ENCODE measurements at places on chromosomes 13 and 19. TPM values are rescaled to one million over a fixed set of nuclear protein-coding genes. Genes with fewer than 3 reads are reported as not detected.

DNA sequence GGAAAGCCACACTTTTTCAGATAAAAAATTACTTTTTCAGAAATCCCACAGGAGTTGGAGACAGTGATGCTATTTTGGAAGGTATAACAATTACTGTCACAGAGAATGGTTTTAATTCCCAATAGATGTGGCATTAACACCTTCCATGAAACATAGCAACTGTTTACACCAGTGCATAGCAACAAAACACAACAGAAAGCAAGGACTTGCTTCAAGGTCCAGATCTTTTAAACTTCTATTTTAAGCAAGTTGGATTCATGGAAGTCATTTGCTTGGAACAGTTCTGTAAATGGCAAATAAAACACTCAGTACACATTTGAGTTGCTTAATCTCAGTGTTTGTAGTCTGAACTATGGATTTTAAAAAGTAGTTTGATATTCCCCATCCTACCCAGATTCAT is 385.9 kb upstream of the SPRY2 start:
- H3K27me3 ChIP-seq = no peaks in the 10 kb centered on the region
- H3K4me3 ChIP-seq = no peak overlapping the region
- no peak overlapping the region for H3K27ac ChIP-seq
- no peaks in the 10 kb centered on the region for H3K36me3 ChIP-seq

The SHISA7 gene
- total RNA-seq = not detected

The DAND5 gene
- total RNA-seq = not detected

DNA sequence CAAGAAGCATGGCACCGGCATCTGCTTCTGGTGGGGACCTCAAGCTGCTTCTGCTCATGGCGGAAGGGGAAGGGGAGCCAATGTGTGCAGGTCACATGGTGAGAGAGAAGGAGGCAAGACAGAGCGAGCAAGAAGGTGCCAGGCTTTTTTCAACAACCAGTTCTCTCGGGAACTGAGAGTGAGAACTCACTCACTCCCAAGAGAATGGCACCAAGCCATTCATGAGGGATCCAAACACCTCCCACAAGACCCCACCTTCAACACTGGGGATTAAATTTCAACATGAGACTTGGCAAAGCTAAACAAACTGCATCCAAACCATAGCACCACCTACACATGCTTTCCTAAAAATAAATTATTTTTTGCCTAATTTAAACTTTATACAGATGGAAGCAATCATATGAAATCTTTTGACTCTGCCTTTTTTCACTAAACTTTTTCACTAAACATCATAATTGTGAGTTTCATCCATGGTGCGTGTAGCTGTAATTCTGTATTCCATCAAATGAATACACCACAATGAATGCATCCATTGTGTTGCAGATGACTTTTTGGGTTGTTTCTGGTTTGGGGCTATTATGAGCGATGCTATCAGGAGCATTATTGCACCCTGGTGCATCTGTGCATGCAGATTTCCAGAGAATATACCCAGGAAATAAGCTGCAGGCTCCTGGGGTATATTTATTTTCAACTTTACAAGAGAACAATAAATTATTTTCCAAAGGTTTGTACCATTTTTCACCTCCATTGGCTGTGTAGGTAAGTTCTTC is 14.6 kb upstream of the IPO5 start:
- peaks cover 18% of the 10 kb centered on the region for H3K27me3 ChIP-seq
- H3K4me3 ChIP-seq = no peak overlapping the region
- H3K27ac ChIP-seq = no peak overlapping the region
- DNase-seq = no peak

The TUBB4A gene
- total RNA-seq = 16.8 TPM

DNA sequence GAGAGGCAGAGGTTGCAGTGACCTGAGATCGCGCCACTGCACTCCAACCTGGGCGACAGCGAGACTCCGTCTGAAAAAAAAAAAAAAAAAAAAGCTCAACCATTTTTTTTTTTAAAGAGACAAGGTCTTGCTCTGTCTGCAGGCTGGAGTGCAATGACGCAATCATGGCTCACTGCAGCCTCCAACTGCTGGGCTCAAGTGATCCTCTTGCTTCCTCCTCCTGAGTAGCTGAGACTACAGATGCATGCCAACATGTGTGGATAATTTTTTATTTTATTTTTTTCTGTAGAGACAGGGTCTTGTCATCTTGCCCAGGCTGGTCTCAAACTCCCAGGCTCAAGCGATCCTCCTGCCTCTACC is 10.3 kb downstream of the EHD2 start:
- H3K36me3 ChIP-seq = no peaks in the 10 kb centered on the region
- H3K27me3 ChIP-seq = peaks cover 11% of the 10 kb centered on the region
- H3K4me3 ChIP-seq = no peak overlapping the region
- H3K4me1 ChIP-seq = no peaks in the 10 kb centered on the region
- no peak overlapping the region for H3K27ac ChIP-seq

The ATP4A gene
- not detected for total RNA-seq

DNA sequence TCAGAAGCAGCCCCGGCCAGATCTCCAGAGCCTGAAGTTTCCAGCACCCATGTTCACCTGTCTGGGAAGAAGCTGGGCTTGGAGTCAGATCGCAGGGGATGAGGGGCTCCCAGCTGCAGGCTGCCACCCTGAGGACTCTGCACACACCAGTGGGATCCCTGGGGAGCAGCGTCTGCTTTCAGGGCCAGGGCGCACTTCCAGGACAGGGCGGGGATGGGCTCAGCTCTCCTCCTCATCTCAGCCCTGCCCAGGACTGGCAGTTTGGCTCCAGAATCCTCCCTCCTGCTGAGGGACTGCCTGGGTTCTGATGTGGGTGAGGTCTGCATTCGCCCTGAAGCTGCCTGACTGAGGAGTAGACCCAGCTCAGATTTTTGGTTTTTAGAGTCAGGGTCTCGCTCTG is 3.5 kb downstream of the SLC7A9 start:
- DNase-seq = no peak
- H3K27ac ChIP-seq = no peak overlapping the region
- no peaks in the 10 kb centered on the region for H3K27me3 ChIP-seq

GRCh38 chr19:18833141-18833476 is 1.4 kb downstream of the UPF1 start:
- H3K27ac ChIP-seq = peak overlapping the region; percentile 77
- peaks cover 48% of the 10 kb centered on the region for H3K4me1 ChIP-seq
- peak overlapping the region; percentile 90 for H3K4me3 ChIP-seq

DNA sequence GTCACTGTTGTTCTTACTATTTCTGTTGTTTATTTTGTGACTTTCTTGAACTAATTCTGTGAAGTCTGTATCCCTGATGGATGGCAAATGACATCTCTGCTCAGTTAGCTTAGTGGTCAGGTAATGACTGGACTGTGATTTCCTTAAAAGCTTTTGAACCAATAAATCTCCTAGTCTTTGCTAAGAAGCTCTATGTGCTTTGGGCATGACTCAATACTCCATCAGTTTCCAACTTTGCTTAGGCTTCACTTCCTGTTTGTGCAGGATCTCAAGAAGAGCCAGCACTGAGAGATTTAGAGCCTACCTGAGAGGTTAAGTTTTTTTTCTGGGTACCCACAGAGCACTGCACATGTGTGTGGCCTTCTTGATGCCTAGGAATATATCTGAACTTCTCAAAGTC is 329.7 kb upstream of the HTR2A start:
- H3K4me1 ChIP-seq = no peaks in the 10 kb centered on the region
- no peaks in the 10 kb centered on the region for H3K27me3 ChIP-seq
- DNase-seq = no peak

- H3K4me1 ChIP-seq = peaks cover 25% of the 10 kb centered on the region
- peak; percentile 24 for DNase-seq
- H3K27ac ChIP-seq = no peak overlapping the region
- H3K4me3 ChIP-seq = peak overlapping the region; percentile 28
- peaks cover 18% of the 10 kb centered on the region for H3K27me3 ChIP-seq
Observed at GRCh38 chr19:38385804-38386257, 2.0 kb downstream of the GGN start.

GRCh38 chr19:50854636-50855410 is at the start of gene KLK3:
Gene KLK3, plus strand, starts transcription at chr19:50854915. Its CDS starts 41 bp downstream, at chr19:50854956.
- no peak within 1 kb of the TSS for H3K4me3 ChIP-seq
- H3K27me3 ChIP-seq = peaks cover 48% of the 10 kb centered on the region
- no peak within 1 kb of the TSS for H3K27ac ChIP-seq
- DNase-seq = no peak
- no peaks in the 10 kb centered on the region for H3K4me1 ChIP-seq

The PRODH2 gene
- not detected for total RNA-seq

- DNase-seq = peak; percentile 67
- H3K4me1 ChIP-seq = peaks cover 46% of the 10 kb centered on the region
- peaks cover 17% of the 10 kb centered on the region for H3K36me3 ChIP-seq
- no peaks in the 10 kb centered on the region for H3K27me3 ChIP-seq
Observed at GRCh38 chr19:1837625-1838105, 10.6 kb downstream of the REXO1 start.

- DNase-seq = peak; percentile 49
- H3K36me3 ChIP-seq = peaks cover 14% of the 10 kb centered on the region
- peaks cover 71% of the 10 kb centered on the region for H3K4me1 ChIP-seq
- no peaks in the 10 kb centered on the region for H3K27me3 ChIP-seq
Observed at GRCh38 chr19:1650650-1651567, 1.5 kb downstream of the TCF3 start.

GRCh38 chr13:21998279-21998990 is 327.6 kb downstream of the FGF9 start:
- H3K4me1 ChIP-seq = no peaks in the 10 kb centered on the region
- no peak for DNase-seq
- no peak overlapping the region for H3K4me3 ChIP-seq
- H3K27ac ChIP-seq = no peak overlapping the region

DNA sequence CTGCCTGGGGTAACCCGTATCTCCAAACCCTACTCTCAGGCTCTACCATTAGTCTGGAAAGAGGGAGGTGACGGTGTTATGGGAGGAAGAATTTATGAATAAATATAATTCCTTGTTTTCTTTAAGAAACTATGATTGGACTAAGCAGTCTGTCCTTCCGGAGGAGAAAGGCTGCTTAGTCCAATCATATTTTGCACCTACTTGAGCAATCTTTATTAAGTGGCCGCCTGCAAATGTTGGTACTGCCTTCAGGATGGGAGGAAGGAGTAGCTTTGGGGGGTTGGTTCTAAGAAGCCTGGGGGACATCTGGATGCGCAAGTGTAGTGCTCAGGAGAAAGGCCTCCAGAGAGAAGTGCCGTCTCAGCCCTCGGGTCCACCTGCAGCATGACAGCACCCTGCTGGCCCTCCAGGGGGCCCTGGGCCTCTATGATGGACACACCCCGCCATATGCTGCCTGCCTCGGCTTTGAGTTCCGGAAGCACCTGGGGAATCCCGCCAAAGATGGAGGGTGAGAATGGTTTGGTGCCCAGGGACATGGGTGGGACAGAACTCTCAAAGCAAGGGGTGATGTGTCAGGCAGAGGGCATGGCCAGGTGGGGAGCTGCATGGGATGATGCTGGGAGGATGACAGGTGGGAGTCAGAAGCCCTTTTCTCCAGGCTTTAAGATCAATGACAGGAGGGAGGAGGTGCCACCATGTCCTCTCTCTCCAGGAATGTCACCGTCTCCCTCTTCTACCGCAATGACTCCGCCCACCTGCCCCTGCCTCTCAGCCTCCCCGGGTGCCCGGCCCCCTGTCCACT is 4.1 kb downstream of the ACP4 start:
- no peaks in the 10 kb centered on the region for H3K27me3 ChIP-seq
- peaks cover 9% of the 10 kb centered on the region for H3K4me1 ChIP-seq
- no peak for DNase-seq
- peak overlapping the region; percentile 24 for H3K27ac ChIP-seq
- peaks cover 22% of the 10 kb centered on the region for H3K36me3 ChIP-seq

- H3K4me3 ChIP-seq = no peak overlapping the region
- no peak for DNase-seq
- no peaks in the 10 kb centered on the region for H3K27me3 ChIP-seq
Observed at GRCh38 chr13:18948664-18949488, 232.7 kb downstream of the TUBA3C start.

GRCh38 chr19:44723952-44724319 is 24.6 kb upstream of the BCL3 start:
- DNase-seq = peak; percentile 76
- H3K27ac ChIP-seq = no peak overlapping the region
- no peak overlapping the region for H3K4me3 ChIP-seq
- H3K36me3 ChIP-seq = no peaks in the 10 kb centered on the region

The KCNRG gene
- total RNA-seq = 3.1 TPM

DNA sequence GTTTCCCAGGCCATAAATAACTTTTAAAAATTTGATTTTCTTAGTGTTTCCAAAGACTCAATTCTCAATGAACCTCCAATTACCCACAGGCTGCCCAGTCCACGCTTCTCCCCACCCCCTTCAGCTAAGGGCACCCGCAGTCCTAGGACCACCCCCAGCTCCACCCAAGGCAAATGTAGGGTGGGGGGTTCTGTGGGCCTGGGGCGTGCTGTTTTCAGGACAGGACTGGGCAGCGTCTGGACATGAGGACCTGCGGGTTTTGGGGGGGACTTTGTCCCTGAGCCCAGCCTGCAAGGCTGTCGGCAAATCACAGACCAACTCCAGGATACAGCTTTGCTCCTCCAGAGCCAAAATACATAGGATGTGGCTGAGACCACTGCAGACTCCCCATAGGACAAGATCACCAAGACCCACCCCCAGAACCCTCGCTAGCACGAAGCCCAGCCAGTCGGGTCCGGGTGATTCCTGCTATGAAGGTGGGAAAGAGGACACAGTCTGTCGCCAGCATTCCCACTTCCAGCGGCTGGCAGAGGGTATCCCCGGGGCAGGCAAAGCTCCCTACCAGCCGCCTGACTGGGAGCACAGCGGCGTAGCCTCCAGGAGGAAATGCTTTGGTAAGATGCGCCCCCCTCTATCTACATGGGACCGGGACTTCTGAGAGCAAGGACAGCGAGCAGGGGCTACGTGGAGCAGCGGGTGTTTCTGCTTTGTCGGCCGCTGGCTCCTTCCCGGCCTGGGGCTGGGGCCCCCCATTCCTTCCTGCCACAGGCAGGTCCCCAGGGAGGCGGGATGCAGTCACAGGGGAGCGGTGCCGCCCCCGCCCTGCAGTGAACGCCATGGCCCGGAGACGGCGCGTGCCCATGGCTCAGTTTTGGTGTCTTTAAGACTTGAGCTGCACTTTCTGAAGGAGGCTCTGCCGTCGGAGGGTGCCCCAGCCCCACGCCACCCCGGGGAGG is 1.6 kb upstream of the TIMM13 start:
- no peaks in the 10 kb centered on the region for H3K27me3 ChIP-seq
- no peak for DNase-seq
- no peak overlapping the region for H3K4me3 ChIP-seq

The URAD gene
- not detected for total RNA-seq

DNA sequence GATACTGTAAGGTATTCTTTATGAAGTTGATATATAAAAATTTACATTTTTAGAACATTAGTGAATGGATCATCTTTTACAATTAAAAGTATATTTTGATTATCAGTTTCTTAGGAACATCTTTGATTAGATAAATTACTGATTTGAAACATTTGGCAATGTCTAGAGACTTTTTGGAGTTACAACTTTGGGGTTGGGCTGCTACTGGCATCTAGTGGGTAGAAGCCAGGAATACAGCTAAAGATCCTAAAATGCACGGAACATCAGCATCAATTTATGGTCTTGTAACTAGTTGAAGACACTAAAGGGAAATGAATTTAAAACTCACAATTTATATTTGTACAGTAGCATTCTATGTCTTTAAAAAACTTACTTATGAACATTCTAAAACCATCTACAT is 19.9 kb downstream of the POMP start:
- no peaks in the 10 kb centered on the region for H3K4me1 ChIP-seq
- H3K4me3 ChIP-seq = no peak overlapping the region
- H3K36me3 ChIP-seq = peaks cover 50% of the 10 kb centered on the region
- no peak overlapping the region for H3K27ac ChIP-seq

The SEMA6B gene
- total RNA-seq = 0.37 TPM

The HPN gene
- not detected for total RNA-seq
